ENCODE measurements at places on chromosomes 12 and 14.

- no peak for DNase-seq
Observed at GRCh38 chr12:74722709-74723108, 185.1 kb downstream of the ATXN7L3B start.

DNA sequence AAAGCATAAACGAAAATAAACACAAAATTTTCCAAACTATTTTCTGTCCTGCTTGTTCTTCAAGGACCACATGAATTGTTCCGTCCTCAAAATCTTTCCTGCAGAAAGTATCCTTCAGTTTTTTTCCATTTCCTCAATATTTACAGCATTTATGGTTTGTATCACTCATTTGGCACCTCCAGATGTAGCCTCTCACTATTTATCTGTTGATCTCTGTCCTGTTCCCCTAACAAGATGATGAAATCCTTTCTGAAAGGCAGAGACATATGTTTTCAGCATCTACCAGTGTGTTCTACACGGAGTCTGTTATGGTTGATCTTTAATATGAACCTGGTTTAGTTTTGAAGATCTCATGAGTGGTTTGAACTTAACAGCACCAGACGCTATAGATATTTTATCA, 490.2 kb downstream of the NELL2 start:
- no peak for DNase-seq

DNA sequence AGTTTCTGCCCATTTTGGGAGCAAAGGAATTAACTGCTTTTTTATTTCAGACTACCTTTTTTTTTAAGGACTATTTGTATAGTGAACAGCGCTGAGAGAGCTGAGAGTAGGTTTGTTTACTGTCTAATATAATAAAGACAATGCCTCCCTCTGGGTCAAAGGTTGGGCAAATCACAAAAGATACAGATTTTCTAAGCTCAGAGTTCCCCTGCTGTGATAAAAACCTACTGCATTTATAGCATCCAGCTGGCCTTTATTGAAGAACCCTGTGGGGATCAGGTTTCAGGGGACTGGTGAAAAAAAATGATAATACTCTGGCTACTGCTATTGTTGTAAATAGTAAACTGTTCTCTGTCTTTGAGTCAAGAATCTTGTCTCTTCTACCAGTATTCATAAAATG, 28.7 kb downstream of the CCDC59 start:
- no peak for DNase-seq

- no peak for DNase-seq
Observed at GRCh38 chr12:109264943-109265650, 44.0 kb downstream of the FOXN4 start.

GRCh38 chr14:68573126-68573525, 219.7 kb downstream of the ZFP36L1 start:
- DNase-seq = no peak

GRCh38 chr14:72472845-72473244, 421.1 kb downstream of the DPF3 start:
- DNase-seq = peak; percentile 20

DNA sequence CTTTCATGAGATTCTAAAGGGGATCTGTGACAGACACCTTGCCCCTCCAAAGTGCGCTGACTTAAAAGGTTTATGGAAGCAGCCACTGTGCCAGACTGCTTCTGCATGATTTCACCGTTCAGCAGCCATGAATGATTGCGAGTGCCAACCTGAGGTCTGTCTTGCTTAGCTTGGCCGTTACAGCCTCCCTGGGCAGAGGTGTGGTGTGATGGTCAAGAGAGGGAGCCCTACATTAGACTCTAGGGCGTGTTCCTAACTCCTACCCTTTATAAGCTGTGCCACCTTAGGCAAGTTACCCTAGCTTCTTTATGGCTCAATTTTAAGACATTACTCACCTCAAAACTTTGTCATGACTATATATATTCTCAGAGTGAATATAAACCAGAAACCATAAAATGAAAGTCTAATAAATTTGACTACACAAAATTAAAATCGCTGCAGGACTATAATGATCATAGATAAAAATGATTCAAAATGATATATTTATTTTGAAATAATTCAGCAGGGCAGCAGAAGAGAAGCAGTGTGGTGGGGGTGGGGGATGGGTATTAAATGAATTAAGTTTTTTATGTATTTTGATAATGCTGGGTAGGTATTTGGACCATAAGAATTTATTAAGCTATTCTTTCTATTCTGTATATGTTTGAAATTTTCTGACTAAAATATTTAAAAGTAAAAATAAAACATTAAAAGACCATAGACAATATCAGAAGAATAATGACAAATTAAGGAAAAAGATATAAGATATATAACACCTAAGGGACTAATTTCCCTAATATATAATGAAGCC, 47.7 kb upstream of the MBIP start:
- no peak for DNase-seq

GRCh38 chr14:69842686-69843420, 36.4 kb upstream of the SMOC1 start:
- DNase-seq = no peak

DNA sequence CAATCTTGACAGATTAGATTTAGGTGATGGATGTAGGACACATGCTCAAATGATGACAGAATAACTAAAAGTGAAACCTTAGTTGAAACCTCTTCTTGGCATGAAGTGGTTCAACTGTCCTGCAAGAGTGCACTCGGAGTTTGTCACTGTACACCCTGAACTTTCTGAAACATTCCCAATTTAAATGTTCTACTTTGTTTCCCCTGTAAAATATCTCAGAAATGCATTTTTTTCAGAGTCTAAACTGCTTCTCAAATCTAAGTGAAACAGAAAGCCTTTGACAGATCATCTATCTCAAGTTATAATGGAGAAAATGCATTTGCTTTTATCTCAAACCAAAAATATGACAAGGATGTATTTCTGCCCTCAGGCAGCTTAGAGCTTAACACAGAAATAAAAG, 66.0 kb downstream of the BHLHE41 start:
- DNase-seq = no peak

GRCh38 chr12:26373606-26374495, 178.5 kb downstream of the SSPN start:
- DNase-seq = no peak

DNA sequence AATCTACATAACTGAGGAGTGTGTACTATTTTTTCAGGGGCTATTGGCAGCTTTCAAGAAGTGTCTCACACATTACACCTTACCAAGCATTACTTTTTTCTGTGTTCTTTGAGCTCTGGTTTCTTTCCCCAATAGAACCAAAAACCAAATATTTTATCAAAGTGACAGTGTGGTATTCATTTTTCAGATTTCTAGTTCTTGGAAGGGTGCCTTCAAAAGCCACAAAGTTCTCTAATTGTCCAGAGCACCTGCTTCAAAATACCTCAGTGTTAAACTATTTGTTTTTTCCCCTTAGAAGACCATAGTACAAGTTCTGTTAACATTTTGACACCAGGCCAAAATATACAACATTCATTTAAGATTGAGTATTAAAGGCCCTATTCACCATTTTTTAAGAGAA, 515.7 kb downstream of the ETNK1 start:
- no peak for DNase-seq

DNA sequence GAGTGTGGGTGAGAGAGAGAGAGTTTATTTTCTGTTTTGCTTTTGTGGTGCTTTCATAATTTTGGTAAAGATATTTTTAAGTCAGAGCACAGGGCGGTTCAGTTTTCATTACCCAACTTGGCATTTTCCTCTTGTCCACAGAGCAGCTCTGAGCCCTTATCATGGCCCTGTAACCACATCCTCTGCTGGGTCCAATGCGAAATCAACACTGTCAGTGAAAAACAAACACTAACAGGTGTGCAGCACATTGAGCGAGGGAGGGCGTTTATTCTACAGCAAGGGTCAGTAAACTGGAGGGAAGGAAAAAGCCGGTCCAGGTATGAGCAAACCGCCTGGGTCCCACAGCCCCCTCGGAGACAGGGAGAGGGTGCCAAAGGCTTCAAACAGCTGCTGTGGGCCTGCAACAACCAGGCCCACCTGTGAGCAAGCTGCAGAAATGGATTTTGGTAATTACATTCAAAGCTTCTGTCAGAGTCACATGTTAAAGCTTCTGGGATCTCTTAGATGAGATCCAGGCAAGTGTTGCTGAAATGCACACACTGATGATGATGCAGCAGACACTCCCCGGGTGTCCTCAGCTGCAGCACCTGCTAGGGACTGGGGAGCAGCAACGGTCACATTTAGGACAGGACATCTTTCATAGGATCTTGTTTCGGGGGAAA, 132.7 kb upstream of the DYRK2 start:
- DNase-seq = no peak

- no peak for DNase-seq
Observed at GRCh38 chr12:109460538-109460937, 16.6 kb downstream of the KCTD10 start.

DNA sequence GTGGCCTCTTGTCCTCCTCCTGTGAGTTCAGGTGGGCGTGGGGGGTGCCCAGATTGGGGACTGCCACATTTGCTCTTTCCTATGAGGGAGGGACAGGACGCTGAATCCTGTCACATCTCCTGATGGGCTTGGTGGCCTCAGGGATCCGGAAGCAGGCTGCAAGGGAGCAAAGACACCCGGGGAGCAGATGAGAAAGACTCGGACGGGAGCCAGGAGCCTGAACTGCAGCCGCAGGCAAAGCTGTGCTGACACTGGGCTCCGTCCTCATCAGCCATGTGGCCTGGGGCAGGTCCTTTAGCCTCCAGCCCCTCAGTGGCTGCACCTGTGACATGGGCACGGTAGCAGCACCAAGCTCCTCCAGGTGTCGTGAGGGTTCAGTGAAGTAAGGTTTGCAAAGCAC, 40.8 kb upstream of the RFLNA start:
- no peak for DNase-seq

GRCh38 chr14:106372870-106373652, 846.7 kb downstream of the TMEM121 start:
- peak; percentile 67 for DNase-seq

- no peak for DNase-seq
Observed at GRCh38 chr14:77036484-77037214, 8.1 kb upstream of the IRF2BPL start.

GRCh38 chr14:93458234-93458633, 27.5 kb downstream of the UNC79 start:
- DNase-seq = no peak

DNA sequence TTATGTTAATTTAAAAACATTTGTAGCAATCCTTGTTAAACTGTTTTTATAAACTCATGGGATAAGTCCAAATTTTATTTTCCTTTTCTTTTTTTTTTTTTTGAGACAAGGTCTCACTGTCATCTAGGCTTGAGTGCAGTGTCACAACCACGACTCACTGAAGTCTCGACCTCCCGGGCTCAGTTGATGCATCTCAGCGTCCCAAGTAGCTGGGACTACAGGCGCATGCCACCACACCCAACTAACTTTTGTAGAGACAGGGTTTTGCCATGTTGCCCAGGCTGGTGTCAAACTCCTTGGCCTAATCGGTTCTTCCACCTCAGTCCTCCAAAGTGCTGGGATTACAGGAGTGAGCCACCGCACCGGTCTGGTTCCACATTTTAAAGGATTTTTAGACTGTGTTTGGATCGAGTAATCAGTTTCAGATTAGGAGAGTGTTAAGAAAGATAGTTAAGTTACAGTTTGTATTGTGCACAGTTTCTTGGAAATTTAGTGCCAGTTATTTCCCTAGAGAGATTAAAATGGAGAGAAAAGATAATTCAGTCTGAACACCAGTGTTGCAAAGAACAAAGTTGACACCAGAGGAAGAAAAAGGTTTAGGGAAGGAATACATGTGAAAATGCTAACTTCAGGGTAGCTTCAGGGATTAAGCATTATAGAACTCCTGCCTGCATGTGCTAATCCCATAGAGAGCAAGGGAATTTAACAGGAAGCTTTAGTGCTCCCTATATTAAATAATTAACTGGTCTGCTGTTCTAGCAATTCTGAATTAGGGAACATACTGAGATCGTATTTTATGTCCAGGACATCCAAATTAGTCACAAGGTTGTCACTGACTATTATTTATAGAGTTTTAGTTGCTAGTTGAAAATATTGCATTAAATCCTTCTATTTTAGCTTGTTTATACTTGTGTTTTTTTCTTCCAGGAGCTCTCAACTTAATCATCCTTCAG, 10.1 kb downstream of the RAP1B start:
- no peak for DNase-seq

DNA sequence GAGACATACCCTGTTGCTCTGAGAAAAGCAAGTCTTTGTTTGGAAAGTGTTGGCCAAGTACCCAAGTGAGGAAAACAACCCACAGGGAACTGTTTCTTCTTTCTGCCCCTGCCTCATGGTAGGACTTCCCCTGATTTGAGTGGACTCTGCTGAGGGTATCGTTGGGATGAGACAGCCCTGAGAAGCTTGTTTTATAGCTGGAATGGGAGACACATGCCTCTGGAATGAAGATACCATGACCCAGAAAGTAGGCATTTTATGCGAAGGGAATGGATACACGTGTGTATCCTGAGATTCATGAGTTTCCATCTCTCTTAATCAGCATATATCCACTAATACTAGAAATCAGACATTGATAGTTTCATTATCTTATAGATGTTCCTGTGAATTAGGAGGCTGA, 382.3 kb downstream of the ATP23 start:
- DNase-seq = no peak

DNA sequence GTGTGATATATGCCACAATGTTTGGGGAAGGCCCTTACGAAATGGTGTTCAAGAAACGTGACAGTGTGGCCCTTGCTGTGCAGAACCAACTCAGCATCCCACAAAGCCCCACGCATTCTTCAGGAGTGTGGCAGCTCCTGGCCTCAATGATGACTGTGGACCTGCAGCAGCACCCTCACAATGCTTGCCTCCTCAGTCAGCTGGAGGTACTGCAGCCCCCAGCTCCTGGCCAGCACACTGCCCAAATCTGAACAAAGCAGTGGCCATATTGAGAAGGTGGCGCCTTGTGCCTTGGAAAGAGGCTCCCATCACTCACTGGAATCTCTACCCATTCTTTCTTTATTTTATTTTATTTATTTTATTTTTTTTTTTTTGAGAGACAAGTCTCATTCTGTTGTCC, 10.4 kb downstream of the POLE2 start:
- no peak for DNase-seq

- DNase-seq = no peak
Observed at GRCh38 chr12:110649341-110649847, 35.5 kb downstream of the TCTN1 start.

DNA sequence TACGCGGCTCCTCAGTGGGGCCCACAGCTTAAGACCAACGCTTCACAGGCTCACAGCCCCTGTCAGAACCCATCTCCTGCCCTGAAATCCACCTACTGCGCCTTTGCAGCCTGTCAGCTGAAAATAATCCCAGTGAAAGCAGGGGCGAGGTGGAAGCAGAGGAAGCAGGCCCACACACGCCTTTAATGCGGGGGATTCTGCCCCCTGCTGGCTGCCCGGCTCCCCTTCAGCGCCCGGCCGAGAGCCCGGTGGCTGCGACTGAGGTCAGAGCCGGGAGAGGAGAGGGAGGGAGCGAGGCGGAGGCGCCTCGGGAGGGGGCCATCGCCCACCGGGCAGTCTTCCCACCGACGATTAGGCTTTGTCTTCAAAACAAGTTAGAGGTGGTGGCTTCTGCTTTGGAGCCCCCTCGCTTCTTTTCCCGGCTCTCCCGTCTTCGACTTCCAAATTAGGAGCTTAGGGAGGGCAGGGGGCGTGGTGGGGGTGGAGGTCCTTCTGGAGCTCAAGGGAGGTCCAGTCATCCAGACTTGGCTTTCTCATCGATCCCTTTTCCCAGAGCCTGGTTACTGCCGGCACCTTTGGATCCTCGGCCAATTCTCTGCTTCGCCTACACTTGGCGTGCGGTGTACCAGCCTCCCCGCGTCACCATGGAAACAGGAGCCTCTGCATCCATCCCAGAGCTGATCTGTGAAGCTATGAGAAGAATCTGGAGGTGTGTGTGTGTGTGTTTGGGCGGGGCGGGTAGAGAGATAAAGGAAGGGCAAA, 25.2 kb upstream of the RND1 start:
- DNase-seq = peak; percentile 68

- no peak for DNase-seq
Observed at GRCh38 chr12:104596898-104597843, 140.4 kb downstream of the CHST11 start.
